ENCODE measurements at places on chromosomes 5 and 9.

DNA sequence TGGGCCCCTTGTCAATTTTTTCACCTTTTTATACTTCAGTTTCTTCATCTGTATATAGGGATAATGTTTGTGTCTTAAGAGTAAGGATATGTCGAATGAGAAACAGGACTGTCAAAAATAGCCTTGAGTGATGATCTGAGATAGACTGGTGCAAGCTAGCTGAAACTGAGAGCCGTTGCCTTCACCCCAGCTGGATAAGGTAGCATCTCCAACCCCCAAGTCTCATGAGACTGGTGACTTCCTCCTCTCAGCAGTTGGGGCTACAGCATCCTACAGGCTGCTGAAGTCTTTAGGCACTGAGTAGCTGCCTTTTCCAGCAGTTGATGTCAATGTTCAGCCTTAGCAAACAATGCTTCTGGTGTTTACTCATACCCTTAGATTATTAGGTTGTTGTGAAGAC lies 330.2 kb downstream of the OSTF1 start:
- no peak for DNase-seq

GRCh38 chr5:157444224-157444623 lies 15.8 kb upstream of the NIPAL4 start:
- DNase-seq, result no peak

DNA sequence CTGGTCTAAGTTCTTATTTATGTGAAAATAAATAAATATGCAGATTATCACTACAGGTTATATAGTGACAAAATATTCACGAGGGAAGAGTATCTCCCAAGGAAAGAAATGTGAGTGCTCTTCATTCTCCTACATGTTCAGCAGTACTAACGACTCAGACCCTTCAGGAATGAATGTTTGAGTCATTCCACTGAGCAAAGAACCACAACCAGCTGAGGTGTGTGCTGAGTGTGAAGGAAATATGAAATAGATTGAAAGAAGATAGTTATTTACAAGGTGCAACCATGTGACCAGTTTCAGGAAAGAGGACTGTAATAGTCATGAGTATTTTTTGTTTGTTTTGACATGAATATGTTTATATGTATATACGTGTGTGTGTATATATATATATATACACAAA lies 228.7 kb downstream of the TUSC1 start:
- DNase-seq, result no peak

- no peak for DNase-seq
Observed at GRCh38 chr5:67515762-67516161, 319.2 kb upstream of the CD180 start.
